ENCODE measurements at places on chromosomes 7 and 10.

GRCh38 chr10:118033905-118034304 is 12.8 kb downstream of the RAB11FIP2 start:
- no peak for DNase-seq

DNA sequence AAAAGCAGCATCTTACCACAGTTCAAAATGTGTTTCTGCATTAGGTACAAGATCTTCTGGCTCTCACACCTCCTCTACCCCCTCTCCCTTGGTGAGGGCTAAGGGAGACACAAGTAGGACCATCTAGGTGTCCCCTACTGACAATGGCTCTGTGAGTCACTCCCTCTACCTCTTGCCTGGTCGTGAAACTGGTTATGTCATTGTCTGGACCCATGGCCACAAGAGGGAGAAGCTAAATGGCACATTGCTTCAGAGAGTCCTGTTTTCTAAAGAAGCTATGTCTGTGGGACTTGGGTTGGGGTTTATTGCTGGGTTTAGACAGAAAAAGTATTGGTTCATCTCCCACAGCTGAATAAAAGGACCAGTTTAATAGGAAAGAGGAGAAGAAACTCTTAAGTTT is 4.0 kb upstream of the PLXNA4 start:
- no peak for DNase-seq

GRCh38 chr7:35550831-35551230 is 144.1 kb downstream of the HERPUD2 start:
- DNase-seq, result no peak

- DNase-seq, result no peak
These were observed 134.5 kb downstream of the CPED1 start for GRCh38 chr7:121123032-121123431.

- no peak for DNase-seq
These were observed 120.9 kb upstream of the ZNF804B start for GRCh38 chr7:88638583-88638982.

GRCh38 chr10:4945766-4946717 is 17.2 kb upstream of the AKR1C1 start:
- DNase-seq, result no peak

DNA sequence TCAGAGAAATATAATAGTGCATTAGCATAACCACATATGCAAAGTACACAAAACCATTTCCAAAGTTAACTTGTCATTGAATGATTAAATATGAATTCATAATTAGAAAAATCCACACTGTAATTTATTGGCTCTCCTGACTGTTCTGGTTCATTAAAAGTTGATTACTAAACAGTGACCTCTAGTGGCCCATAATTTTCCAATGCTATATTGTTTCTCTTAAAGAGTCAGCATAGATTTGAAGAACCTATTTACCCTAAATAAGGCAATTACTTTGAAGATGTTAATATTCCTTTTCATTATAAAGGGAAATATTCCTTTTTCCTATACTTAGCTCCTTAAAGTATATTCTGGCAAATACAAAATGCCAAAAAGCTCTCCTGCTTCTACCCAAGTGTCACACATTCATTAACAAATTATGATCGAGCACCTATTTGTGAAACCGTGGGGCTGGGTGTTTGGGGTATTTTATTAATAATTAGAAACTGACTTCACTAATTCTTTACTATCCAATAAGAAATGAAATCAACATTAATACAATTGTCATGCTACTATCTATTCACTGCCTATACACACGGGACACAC is 86.2 kb downstream of the HIBADH start:
- DNase-seq, result peak; percentile 70

GRCh38 chr10:34715511-34716187 is 99.4 kb downstream of the PARD3 start:
- no peak for DNase-seq

DNA sequence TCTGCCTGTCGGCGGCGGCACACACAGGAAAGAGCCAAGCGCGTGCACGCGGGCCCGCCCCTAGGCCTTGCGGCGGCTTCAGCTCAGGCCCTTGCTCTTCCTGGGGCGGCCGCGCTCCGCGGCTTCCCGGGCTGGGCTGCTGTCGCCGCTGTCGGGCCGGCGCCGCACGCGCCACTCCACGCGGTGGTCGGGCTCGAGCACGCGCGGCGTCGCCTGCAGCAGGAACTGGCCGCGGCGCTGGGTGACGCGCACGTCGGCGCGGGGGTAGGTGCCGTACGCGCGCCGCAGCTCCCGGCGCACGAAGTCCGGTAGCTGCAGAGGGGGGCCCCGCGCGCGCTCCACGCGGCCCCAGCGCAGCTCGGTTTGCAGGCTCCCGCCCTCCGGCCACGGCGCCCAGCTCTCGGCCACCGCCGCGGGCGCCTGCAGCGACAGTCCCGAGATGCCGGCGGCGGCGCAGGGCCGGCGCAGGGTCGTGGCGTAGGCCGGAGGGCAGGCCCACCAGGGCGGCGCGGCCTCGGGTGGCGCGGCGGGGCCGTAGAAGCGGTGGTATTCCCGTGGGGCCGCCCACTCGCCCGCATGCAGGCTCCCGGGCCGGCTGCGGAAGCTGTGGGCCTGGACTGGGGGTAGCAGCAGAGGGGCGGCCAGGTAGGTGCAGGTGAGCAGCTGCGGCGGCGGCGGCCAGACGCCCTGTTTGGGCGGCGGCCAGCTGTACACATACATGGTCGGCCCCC is 804 bp downstream of the C10orf95 start:
- DNase-seq, result peak; percentile 80

DNA sequence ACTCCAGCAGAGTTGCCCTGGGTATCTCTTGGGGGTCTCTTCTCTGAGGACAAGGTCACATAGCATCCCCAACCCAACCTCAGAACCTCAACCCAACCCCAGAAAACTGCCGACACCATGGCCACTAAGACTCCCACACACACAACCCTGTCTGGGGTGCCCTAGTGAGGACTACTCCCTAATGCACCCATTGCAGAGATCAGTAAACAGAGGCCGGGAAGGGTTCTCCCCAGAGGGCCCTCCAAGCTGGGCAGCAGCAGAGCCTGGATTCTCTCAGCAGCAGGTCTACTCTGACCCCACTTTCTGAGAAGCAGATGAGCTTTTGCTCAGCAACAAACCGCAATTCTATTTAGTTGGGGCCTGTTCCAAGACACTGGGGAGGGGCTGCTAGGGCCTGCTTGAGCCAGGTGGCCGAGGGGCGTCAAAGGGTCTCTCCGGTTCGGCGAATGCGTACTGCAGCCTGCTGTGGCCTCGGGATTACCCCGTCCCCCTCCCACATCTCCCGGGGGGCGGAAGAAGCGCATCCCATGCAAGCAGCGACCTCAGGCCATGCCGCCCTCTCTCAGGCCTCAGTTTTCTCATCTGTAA is 828 bp downstream of the OGDHL start:
- no peak for DNase-seq

DNA sequence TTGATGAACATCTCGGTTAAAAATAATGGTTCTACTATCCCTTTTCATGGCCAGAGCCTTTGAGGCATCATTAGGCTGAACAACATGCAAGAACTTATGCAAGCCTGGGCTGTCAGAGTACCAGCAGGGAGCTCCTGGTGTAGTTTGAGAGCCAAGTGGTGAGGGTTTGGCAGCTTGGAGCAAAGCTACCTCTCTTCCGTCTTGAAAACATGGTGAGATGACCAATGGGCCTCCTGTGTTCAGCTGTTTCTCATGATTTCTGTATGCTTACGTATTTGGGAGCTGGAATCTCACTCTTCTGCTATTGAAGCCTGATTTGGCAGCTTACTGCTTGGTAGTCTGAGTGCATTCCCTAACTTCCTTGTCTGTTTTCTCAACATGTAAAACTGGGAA is 150.4 kb downstream of the CXCL12 start:
- no peak for DNase-seq

DNA sequence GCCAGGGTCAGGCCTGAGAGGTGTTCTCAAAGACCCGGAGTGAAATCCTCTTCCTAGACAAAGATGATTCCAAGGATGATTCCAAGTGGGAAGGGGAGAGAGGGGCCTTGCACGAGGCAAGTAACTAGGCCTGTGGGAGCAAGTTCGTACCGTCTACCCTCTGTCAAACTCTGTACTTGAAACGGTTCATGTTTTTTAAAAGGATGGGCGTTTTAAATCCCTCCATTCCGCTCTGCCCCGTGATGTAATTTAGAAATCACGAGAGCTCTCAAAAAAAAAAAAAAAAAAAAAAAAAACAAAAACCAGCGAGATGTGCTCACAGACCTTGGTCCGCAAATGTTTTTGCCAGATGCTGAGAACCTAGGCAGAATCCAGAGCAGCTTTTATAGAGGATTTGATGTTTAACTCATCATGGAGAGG is 114.7 kb upstream of the CARD11 start:
- DNase-seq, result no peak

- no peak for DNase-seq
These were observed 19.9 kb upstream of the SEC61G start for GRCh38 chr7:54778696-54779540.

GRCh38 chr7:90276033-90276728 is 31.2 kb downstream of the CFAP69 start:
- no peak for DNase-seq

- DNase-seq, result peak; percentile 52
These were observed 338.2 kb upstream of the PRKCQ start for GRCh38 chr10:6918305-6918704.

DNA sequence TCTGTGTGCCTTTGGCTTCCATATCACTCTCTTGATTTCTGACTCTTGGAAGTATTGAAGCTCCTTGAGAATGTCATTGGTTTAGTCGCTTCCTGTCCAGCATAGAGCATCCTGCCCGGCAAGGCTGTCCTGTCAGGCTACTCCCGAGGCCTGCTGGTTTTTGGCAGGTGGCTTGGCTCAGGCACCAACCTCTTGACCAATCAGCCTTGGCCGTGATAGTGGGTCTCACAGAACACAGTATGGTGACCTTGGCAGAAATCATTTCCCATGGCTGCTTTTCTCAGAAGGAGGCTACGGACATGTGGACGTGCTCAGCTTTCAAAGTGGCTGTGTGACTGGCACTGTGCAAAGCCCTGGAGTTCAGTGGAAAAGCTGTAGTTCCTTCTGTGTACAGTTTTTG is 516.9 kb downstream of the REEP3 start:
- no peak for DNase-seq

DNA sequence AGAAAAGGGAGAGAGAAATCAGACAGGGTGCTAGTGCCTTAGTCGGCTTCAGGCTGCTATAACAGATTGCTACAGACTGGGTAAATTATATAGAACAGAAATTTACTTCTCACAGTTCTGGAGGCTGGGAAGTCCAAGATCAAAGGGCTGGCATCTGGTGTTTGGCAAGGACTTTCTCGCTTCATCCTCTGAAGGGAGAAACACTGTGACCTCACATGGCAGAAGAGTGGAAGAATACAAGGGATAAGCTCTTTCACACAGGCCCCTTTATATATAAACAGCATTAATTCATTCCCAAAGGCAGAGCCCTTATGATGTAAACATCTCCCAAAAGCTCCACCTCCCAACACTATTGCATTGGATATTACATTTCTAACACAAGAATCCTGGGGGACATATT is 235.5 kb upstream of the INHBA start:
- DNase-seq, result no peak

DNA sequence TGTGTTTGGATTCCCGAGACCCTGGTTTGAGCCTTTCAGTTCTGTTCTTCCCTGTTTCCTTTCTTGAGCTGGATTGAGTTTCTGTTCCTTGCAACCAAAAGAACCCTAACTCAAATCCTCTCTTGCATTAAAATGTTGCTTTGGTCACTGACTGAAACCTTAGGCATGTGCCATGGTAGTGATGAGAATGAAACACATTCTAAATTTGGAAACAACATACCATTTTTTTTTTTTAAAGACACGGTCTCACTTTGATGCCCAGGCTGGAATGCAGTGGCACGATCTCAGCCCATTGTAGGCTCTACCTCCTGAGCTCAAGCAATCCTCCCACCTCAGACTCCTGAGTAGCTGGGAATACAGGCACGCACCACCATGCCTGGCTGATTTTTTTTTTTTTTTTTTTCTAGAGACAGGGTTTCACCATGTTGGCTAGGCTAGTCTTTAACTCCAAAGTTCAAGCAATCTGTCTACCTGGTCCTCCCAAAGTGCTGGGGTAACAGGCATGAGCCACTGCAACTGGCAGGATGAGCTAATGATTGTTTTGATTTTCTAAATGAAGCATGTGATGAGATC is 8.4 kb downstream of the THAP5 start:
- no peak for DNase-seq

DNA sequence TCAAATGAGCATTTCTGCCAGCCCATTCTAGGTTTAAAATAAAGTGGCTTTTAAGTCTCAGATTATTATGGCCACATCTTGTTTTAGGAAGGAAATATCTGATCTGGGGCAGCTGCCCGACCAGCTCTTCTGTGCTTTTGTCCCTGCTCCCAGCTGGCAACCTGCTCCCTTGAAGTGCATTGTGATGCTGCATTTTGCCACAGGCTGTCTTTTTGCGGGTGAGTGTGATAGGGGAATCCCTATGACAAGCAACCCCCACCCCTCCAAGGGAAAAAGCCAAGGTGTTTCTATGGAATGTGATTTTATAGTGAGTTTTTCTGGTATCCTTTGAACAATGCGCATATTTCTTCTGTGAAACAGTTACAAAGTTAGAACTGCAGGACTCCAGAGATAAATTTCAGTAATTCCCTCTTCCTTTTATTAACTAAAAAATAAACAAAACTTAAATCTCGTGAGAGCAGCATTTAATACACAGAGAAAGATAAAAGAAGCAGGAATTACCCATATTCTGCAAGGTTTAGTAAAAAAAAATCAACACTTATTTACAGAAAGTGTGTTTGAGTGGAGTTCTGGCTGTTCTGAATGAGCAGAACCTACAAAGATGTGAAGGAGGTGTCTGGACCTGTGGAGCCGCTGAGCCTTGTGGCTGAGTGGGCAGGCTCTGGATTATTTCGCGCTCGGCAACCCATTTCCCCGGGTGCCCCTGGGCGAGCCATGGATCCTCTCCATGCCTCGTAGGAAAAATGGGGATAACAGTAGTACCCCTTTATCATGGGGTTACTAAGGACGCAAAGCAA is 10.1 kb upstream of the HPS1 start:
- no peak for DNase-seq

DNA sequence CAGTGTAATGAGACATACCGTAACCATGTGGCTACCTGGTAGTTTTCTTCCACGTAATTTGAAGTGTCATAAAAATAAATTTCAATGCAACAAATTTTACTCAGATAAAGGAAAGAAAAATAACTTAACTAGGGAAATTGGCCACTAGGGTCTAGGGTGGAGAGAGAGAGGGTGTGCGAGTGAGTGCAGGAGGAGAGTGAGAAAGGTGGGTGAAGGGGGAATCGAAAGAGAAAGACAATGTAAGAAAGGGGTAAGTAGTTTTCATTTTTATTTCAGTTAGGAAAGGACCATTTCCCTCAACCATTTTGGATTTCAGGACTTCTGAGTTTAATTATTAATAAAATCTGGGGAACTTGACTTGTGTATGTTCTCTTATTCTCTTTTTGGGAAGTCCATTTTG is 27.7 kb upstream of the GLI3 start:
- no peak for DNase-seq

DNA sequence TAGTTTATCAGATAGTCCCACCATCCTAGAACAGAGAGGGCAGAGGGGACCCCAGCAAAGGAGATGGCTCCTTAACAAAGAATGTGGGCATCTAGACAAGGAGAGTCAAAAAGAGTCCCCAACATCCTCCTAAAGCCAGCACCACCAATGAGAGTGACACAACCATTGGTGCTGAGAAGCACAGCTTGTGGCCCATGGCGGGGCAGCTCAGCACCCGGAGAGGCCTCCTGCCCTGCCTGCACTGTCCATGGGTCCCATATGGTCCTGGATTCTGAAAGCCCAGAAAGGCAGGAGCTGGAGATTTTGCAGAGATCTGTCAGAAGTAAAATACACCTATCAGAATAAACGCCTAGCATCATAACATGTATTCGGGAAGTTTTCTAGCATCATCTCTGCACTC is 311.8 kb upstream of the ZNF32 start:
- DNase-seq, result no peak

GRCh38 chr10:126331101-126331500 is 57.2 kb downstream of the ADAM12 start:
- no peak for DNase-seq

All from suppressor macrophage treated with lipopolysaccharide for 4 hours (primary cell).